ENCODE measurements at places on chromosomes 13 and 19.
A peak's percentile ranks its signal among the peaks of the same experiment; 100 is the strongest.

DNA sequence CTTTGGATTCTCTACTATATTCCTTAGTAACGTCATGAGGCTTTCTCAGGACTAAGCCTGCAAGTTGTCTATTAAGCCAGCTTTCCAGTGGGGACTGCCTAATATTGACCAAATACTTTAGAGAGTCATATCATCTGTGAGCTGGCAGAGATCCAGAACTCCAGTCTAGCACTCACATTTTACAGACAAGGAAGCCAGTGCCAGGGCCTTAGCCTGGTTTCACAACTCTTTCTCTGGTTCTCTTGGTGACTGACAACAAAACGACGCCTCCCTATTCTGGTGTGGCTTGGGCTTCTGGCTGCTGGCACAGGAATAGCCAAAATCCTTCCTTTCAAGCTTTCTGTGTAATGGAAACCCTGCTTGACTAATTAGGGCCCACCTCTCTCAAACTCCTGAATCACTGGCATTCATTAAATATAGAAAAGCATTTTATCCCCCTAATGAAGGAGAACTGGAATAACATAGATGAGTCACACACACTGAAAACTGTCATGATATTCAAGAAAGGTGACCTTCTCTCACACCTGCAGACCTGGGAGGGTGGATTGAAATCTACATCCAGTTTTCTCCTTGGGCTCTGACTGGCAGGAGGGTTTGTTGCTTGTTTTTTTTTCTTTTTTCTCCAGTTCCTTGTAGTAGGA, 75.2 kb upstream of the UBL3 start:
- H3K36me3 ChIP-seq: no peaks in the 10 kb centered on the region
- DNase-seq: no peak
- peak overlapping the region; percentile 0 for H3K27ac ChIP-seq
- no peaks in the 10 kb centered on the region for H3K27me3 ChIP-seq

DNA sequence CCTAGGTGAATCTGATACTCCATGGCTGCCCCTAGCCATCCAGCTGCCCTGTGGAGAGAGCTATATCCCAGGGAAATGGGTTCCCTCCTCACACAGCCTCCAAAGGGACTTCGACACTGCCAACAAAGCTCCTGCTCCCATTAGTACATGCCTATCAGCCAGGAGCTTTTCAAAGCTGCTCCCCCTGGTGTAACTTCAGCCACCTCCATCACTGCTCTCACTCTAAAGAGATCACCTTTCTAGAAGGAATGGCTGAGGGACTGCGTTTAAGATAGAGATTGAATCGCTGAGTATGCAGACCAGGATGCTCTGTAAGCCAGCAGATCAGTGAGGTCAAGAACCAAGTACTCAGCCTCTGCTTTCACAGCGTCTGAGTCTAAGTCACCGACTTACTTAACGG, 213.7 kb downstream of the NALCN start:
- H3K36me3 ChIP-seq: no peaks in the 10 kb centered on the region
- peak; percentile 28 for DNase-seq
- no peak overlapping the region for H3K4me3 ChIP-seq
- no peak overlapping the region for H3K27ac ChIP-seq
- no peaks in the 10 kb centered on the region for H3K27me3 ChIP-seq
- H3K4me1 ChIP-seq: no peaks in the 10 kb centered on the region

- no peak for DNase-seq
- H3K4me1 ChIP-seq: peaks cover 1% of the 10 kb centered on the region
- no peaks in the 10 kb centered on the region for H3K27me3 ChIP-seq
Observed at GRCh38 chr13:30647824-30648521, 30.3 kb downstream of the USPL1 start.

DNA sequence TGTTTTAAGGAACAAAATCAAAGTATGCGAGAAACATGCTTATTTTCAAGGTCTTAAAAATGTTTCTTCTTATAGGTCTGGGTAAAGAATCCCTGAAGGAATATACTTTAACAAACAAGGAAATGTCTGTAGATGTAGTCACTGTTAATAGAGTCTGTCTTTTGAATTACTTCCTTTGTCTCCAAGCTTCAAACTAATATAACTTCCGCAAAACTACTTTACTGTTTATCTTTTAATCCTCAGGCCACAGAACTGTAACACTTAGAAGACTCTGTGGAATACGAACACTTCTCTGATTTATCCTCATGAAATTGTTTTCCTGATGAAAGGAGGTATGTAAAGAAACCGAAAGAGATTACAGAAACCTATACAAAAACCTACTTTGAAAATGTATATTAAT, 316.0 kb downstream of the PCDH9 start:
- H3K4me1 ChIP-seq: no peaks in the 10 kb centered on the region
- no peaks in the 10 kb centered on the region for H3K36me3 ChIP-seq
- no peak overlapping the region for H3K4me3 ChIP-seq
- DNase-seq: no peak
- H3K27me3 ChIP-seq: no peaks in the 10 kb centered on the region

GRCh38 chr13:40598569-40598968, 67.9 kb downstream of the FOXO1 start:
- H3K36me3 ChIP-seq: no peaks in the 10 kb centered on the region
- H3K27ac ChIP-seq: peak overlapping the region; percentile 94
- no peaks in the 10 kb centered on the region for H3K27me3 ChIP-seq
- H3K4me1 ChIP-seq: peaks cover 17% of the 10 kb centered on the region

DNA sequence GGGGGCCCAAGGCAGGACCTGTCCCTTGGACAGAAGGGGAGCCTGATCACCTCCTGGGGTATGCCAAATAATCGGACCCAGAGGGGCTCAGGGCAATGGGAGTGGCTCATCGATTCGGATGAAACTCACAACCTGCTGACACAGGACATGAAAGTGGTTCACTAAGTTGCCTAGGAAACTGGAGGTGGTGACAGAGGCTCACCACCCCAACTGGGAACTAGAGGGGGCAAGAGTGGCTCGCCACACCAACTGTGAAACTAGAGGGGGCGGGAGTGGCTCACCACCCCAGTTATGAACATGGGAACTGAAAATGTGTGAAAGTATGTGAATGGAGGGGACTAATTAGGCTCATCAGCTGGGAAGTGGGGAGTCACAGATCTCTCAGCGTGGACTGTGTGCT, 46.3 kb upstream of the ZNF737 start:
- DNase-seq: no peak
- no peak overlapping the region for H3K4me3 ChIP-seq
- no peaks in the 10 kb centered on the region for H3K36me3 ChIP-seq
- H3K27ac ChIP-seq: no peak overlapping the region

GRCh38 chr19:33408116-33408515, 34.6 kb downstream of the CEBPG start:
- H3K4me1 ChIP-seq: peaks cover 20% of the 10 kb centered on the region
- DNase-seq: no peak
- no peak overlapping the region for H3K27ac ChIP-seq

DNA sequence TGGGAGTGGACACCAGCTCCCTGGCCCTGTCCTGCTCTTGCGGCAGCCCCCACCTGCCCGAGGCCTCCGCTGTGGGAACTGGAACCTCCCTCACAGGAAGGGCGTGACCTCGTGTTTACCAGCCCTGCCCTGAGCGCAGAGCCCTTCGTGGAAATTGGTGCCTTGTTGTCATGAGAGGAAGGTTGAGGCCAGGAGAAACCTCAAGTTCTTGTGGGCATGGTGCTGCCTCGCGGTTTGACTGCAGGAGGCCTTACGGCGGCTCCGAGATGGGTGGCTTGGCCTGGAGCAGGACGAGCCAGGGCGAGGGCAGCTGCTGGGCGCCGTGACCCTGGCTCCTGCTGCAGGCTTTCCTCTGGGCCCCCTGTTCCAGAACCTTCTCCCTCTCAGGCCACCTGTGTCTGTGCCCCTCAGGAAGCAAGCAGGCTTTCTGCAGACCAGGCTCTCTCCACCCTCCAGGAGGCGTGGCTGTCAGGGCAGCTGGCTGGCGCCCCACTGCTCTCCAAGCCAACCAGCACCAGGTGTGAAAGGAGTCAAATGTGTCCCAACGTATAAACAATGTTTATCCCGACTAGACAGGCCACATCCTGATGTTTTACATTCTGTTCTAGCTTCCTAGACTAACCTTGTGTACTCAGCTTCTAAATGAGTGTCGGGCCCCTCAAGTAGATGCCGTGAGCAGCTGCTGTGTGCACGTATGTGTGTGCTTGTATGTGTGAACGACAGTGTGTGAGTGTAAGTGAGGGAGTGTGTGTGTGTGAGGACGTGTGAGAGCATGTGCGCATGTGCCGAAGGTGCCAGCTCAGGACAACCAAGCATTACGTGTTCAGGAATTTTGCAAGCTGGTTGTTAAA, 10.4 kb upstream of the RASA3 start:
- H3K27me3 ChIP-seq: no peaks in the 10 kb centered on the region
- H3K36me3 ChIP-seq: no peaks in the 10 kb centered on the region
- no peaks in the 10 kb centered on the region for H3K4me1 ChIP-seq
- no peak for DNase-seq
- H3K4me3 ChIP-seq: no peak overlapping the region
- H3K27ac ChIP-seq: no peak overlapping the region

GRCh38 chr19:18417250-18418028, 1.8 kb upstream of the SSBP4 start:
- DNase-seq: peak; percentile 84
- H3K4me3 ChIP-seq: peak overlapping the region; percentile 57
- H3K36me3 ChIP-seq: no peaks in the 10 kb centered on the region
- H3K27ac ChIP-seq: peak overlapping the region; percentile 91
- no peaks in the 10 kb centered on the region for H3K27me3 ChIP-seq

- no peaks in the 10 kb centered on the region for H3K36me3 ChIP-seq
- H3K27me3 ChIP-seq: no peaks in the 10 kb centered on the region
- DNase-seq: no peak
- no peak overlapping the region for H3K27ac ChIP-seq
Observed at GRCh38 chr13:24687611-24688010, 7.4 kb downstream of the ATP12A start.

GRCh38 chr19:5664515-5664914, 15.8 kb downstream of the MICOS13 start:
- peaks cover 4% of the 10 kb centered on the region for H3K4me1 ChIP-seq
- DNase-seq: no peak
- no peak overlapping the region for H3K4me3 ChIP-seq

GRCh38 chr19:31072451-31072850, 276.8 kb downstream of the TSHZ3 start:
- no peaks in the 10 kb centered on the region for H3K27me3 ChIP-seq
- H3K4me1 ChIP-seq: no peaks in the 10 kb centered on the region
- H3K36me3 ChIP-seq: no peaks in the 10 kb centered on the region

GRCh38 chr19:46076031-46076880, 35.5 kb upstream of the IGFL4 start:
- peak overlapping the region; percentile 57 for H3K27ac ChIP-seq
- no peaks in the 10 kb centered on the region for H3K36me3 ChIP-seq
- peak overlapping the region; percentile 53 for H3K4me3 ChIP-seq
- H3K4me1 ChIP-seq: no peaks in the 10 kb centered on the region
- no peaks in the 10 kb centered on the region for H3K27me3 ChIP-seq
- no peak for DNase-seq

- no peaks in the 10 kb centered on the region for H3K36me3 ChIP-seq
- H3K4me1 ChIP-seq: no peaks in the 10 kb centered on the region
- no peaks in the 10 kb centered on the region for H3K27me3 ChIP-seq
- no peak overlapping the region for H3K4me3 ChIP-seq
- DNase-seq: no peak
Observed at GRCh38 chr19:2036424-2036823, 14.6 kb downstream of the MKNK2 start.

GRCh38 chr19:56252699-56253422, 19.7 kb upstream of the EDDM13 start:
- no peaks in the 10 kb centered on the region for H3K4me1 ChIP-seq
- DNase-seq: peak; percentile 82
- H3K4me3 ChIP-seq: no peak overlapping the region
- H3K36me3 ChIP-seq: no peaks in the 10 kb centered on the region
- H3K27me3 ChIP-seq: no peaks in the 10 kb centered on the region

DNA sequence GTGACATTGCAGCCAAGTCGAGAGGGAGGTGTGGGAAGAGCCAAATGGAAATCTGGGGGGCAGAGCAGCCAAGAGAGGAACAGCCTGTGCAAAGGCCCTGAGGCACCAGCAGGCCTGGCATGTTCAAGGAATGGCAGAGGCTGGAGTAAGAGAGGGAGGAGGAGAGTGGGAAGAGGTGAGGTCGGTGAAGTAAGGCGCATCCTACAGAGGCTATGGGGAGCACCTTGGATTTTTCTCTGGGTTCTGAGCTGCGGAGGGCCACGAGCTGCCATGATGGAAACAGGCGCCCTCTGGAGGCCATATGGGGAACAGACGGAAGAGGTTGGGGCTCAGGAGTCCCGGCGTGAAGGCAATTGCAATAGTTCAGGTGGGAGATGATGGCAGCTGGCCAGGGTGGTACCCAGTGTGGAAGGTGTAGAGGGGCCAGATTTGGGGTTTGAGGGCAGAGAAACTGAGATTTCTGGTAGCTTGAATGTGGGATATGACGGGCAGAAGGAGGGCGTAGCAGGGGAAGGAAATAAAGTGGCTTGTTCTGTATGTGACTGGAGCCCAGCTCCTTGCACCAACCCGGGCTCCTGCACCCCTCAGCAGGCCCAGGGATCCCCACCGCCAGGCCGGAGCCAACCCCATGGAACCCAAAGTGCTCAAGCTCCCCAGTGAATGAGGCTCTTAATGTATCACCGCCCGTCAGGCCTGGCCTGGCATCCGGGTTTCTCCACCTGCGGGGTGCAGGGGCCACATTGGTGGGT, 20.5 kb upstream of the STRN4 start:
- no peak overlapping the region for H3K4me3 ChIP-seq
- H3K27ac ChIP-seq: no peak overlapping the region
- peak; percentile 70 for DNase-seq
